ENCODE measurements at places on chromosomes 16 and 17.

GRCh38 chr16:82152196-82152595 is 17.8 kb downstream of the MPHOSPH6 start:
- DNase-seq = no peak

DNA sequence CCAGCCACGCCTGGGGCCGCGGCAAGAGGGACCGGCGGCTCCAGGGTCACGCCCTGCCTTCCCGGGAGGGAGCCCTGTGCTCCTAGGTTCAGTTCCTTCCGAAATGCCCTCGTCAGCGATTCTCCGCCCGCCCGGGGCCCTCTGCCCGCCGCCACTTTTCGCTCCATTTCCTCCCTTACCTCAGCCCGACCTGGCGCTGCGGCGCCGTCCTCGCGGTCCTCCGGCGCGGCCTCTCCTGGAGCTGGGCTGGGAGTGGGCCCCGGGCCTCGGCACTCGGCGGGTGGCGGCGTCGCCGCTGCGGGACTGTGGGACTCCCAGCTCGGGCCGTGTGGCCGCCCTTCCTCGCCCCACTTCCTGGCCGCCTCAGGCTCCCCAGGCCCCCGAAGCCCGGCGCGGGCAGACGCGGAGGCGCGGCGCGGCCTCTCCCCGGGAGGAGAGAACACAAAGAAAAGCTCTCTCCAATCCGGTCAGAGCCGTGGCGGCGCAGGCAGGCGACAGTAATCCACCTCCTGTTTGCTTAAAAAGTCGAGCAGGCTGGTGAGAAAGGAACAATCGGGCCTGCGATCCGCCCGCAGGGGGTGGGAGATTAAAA is 1.6 kb downstream of the BAHCC1 start:
- peak; percentile 55 for DNase-seq

- no peak for DNase-seq
Observed at GRCh38 chr17:63029541-63029940, 63.5 kb downstream of the TANC2 start.

GRCh38 chr17:75652934-75653549 is 13.9 kb downstream of the RECQL5 start:
- peak; percentile 75 for DNase-seq

DNA sequence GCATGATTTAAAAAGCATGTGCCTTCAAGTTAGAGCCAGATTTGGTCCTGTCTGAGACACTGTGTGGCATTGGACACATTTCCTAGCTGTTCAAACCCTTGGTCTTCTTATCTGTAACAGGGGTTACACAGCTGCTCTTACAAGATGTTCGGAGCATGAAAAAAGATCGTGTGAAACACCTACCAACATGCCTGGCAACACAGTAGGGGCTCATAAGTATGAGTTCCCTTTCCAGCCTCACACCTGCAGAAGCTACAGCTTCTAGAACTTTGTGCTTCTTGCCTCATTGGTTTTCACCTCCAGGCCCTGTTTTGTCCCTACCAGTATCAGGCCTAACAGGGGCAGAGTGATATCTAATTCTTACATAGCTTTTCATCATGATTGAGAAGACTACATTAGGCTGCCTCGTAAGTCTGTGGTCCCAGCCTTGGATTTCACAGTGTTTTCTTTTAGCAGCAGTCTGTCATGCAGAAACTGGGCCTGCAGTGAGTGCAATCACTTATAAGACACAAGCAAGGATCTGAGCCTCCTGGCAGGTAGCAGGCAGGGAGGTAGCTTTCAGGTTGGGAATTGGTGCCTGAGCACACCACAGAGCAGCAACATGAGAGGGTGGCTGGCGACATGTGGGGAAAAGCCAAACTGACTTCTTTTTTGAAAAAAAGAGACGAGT is 78.8 kb downstream of the CCDC182 start:
- DNase-seq = no peak

DNA sequence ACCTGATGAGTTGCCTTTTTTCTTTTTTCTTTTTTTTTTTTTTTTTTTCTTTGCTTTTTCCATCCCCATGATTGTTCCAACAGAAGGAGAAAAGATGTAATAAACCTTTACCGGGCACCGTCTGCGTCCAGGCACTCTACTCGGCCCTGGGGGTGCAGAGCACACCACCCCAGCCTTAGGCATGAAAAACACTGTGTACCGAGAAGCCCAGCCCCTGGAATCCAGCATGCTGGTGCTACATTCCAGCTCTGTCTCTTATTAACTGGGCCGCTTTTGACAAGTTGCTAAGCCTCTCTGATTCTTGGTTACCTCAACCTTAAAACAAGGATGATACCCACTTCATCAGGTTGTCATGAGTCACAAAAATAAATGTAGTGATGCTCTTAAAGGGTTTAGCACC is 64.1 kb upstream of the HSBP1 start:
- DNase-seq = no peak

DNA sequence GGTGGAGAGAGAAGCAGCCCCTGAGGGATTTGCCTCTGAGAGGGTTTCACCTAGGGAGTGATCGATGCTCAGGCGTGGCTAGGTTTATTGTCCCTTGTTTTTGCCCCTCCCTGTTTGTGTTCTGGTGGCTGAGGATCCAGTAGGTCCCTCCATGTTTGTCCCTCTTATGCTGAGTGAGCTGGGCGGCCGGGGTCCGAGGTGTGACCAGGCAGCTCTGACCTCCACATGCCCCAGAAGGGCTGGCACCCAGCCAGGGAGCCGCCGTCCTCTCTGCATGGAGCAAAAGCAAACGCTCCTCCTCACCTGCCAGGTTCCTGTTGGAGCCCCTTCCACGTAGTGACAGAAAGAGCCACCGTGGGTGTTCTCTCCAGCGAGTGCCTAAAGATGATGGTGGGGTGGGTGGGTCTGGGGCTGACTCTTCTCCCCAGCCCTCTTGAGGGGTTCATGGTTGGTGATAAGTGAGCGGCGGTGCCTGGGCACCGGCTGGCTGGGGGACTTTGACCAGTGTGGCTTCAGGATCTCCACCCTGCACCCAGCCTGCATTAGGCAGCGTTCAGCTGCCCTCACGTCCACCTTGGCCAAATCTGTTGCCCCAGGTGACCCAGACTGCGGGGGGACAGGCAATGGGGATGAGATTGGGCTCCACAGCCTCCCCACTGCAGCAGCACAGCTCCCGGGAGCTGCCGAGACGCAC is 14.1 kb upstream of the NUDT16L1 start:
- no peak for DNase-seq

GRCh38 chr17:73566905-73567782 is 77.1 kb downstream of the SDK2 start:
- no peak for DNase-seq

- DNase-seq = no peak
Observed at GRCh38 chr17:4221899-4222659, 41.7 kb downstream of the ANKFY1 start.

- no peak for DNase-seq
Observed at GRCh38 chr16:16782153-16782552, 403.2 kb downstream of the NPIPA7 start.

DNA sequence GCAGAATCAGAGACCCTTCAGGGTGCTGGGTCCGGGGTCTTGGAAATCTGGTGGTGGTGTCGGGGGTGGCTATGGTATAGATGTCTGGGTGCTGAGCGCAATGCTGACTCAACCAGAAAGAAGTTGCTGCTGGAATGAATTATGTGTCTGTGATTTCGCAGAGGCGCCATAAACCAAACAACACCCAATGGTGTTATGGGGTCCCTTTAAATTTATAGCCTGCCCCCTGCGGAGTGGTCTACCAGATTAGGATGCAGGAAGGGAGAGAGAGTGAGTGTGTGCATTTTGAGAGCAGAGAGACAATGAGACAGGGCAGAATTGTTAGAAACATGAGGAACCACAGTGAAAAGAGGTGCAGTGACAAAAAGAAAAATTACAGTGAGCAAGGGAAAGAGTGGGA is 100.7 kb upstream of the CDH11 start:
- DNase-seq = no peak

- DNase-seq = peak; percentile 95
Observed at GRCh38 chr16:4416200-4417032, at the start of gene CORO7. CORO7 (minus strand) TSS chr16:4416596; CDS start chr16:4416518, 78 bp downstream.

- DNase-seq = no peak
Observed at GRCh38 chr17:39208136-39208535, 8.1 kb downstream of the RPL19 start.

GRCh38 chr17:57490890-57491289 is 234.6 kb downstream of the MSI2 start:
- DNase-seq = no peak

GRCh38 chr17:7315570-7316235 is 543 bp upstream of the GPS2 start:
- no peak for DNase-seq

DNA sequence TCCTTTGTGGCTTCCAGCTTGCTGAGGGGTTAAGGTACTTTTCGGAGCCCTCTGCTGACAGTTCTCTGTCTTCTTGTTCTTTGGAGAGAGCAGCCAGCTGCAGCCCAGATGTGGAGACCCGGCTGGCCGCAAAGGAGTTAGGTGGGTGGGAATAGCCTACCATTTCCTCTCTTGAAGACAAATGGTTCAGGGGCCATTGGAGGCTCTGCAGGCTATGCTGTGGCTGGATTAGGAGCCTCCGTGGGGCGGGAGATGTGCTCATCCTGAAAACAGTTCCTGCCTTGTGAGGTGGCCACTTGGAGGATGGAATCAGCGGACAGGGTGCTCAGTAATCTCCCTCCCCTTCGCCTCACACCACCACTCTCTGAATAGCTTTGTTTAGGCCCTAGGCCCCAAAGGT is 30.3 kb downstream of the MEOX1 start:
- no peak for DNase-seq

- no peak for DNase-seq
Observed at GRCh38 chr17:82838386-82839063, 1.3 kb downstream of the ZNF750 start.

All from hematopoietic multipotent progenitor cell (in vitro differentiated cells).